ENCODE measurements at places on chromosomes 6 and 20. TPM values are rescaled to one million over a fixed set of nuclear protein-coding genes. Genes with fewer than 3 reads are reported as not detected.
A peak's percentile ranks its signal among the peaks of the same experiment; 100 is the strongest.

The HCK gene
- not detected for total RNA-seq

The RAD21L1 gene
- total RNA-seq = not detected

The MYL9 gene
- total RNA-seq = 0.76 TPM

The DST gene
- total RNA-seq = 87.9 TPM

The RIPOR3 gene
- 2.6 TPM for total RNA-seq

The ACSS1 gene
- 13.0 TPM for total RNA-seq

The ISM1 gene
- total RNA-seq = 0.05 TPM

The ECT2L gene
- total RNA-seq = not detected

- H3K4me3 ChIP-seq = no peak overlapping the region
- no peaks in the 10 kb centered on the region for H3K4me1 ChIP-seq
- no peak overlapping the region for H3K27ac ChIP-seq
- 0 out of 2 replicates have a peak, but pooled peaks cover 5% of the 10 kb centered on the region for H3K27me3 ChIP-seq
Observed at GRCh38 chr6:167298127-167298526, 7.0 kb downstream of the UNC93A start.

- H3K4me3 ChIP-seq = no peak overlapping the region
- no peak for DNase-seq
- no peak overlapping the region for H3K27ac ChIP-seq
- H3K27me3 ChIP-seq = no peaks in the 10 kb centered on the region
Observed at GRCh38 chr6:40352006-40352405, 235.2 kb downstream of the LRFN2 start.

DNA sequence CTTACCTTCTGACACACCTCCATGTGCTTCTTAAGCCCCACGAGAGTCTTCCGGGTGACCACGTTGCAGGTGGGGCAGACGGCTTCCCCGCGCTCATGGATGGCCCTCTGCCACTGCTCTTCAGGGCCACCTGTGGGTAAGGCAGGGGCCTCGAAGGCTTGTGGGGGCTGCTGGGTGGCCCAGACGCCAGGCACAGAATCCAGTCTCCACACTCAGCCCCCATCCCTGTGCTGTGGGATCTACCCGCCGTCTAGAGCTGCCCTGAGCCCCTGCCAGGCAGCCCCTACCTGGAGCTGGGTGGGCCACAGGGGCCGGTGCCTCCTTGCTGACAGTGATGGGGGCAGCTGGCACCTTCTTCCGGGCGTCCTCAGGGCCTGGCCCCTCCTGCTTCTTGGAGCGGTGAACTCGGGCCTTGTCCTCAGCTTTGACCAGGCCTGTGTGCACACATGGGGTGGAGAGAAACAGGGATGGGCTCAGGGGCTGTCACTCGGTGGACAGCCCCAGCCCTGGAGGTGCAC is 5.9 kb downstream of the ZNF512B start:
- peaks cover 24% of the 10 kb centered on the region for H3K36me3 ChIP-seq
- H3K27me3 ChIP-seq = no peaks in the 10 kb centered on the region
- no peak overlapping the region for H3K27ac ChIP-seq
- peaks cover 3% of the 10 kb centered on the region for H3K4me1 ChIP-seq

GRCh38 chr20:46651091-46651962 is at the start of gene SLC13A3:
SLC13A3 (minus strand) TSS chr20:46651459; CDS start chr20:46651421, 38 bp downstream.
- H3K27me3 ChIP-seq = no peaks in the 10 kb centered on the region
- no peak for DNase-seq
- H3K36me3 ChIP-seq = no peaks in the 10 kb centered on the region
- no peaks in the 10 kb centered on the region for H3K4me1 ChIP-seq

DNA sequence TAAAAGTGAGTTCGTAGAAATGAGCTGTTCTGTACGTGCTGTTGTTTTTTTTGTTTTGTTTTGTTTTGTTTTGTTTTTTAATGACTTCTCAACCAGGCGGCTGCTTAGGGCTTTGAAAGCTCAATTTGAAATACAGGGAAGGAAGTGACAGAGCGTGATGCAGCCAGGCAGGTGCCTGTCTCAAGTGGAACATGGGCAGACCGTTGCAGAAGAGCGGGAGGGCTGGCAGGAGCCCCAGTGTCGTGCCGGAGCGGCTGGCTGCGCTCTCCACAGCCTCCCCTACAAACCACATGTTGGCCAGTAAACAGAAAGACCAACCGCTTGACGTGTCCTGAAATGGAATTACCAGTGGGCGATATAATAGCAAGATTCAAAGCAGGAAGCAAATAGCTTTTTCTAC is 164.9 kb upstream of the RREB1 start:
- DNase-seq = peak; percentile 71
- H3K36me3 ChIP-seq = no peaks in the 10 kb centered on the region
- H3K4me1 ChIP-seq = 0 out of 2 replicates have a peak, but pooled peaks cover 3% of the 10 kb centered on the region
- H3K4me3 ChIP-seq = no peak overlapping the region
- no peaks in the 10 kb centered on the region for H3K27me3 ChIP-seq

DNA sequence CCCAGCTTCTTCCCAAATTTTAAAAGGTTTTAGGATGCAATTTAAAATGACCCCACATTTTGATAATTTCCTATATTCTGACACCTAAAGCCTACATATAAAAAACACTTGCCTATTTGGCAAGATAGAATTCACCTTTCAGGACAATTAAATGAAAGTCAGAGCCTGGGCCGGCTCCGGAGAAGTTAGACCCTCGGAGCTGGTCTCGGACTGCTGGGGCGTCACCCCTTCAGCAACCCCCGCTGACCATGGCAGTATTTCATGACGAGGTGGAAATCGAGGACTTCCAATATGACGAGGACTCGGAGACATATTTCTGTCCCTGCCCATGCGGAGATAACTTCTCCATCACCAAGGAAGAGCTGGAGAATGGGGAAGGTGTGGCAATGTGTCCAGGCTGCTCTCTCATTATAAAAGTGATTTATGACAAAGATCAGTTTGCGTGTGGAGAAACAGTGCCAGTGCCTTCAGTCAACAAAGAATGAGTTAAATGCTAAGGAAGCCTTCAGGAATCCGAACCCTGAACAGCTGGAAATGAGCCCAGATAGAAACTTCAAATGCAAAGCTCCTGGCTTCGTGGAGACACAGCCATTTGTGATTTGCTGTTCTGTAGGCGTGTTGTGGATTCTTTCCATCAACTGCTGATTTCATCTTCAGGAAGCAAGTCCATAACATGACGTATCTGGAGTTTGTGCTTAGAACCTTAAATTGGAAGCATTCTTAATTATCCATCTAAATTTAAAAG is 16.0 kb downstream of the TCFL5 start:
- H3K4me3 ChIP-seq = no peak overlapping the region
- H3K36me3 ChIP-seq = peaks cover 17% of the 10 kb centered on the region
- no peaks in the 10 kb centered on the region for H3K4me1 ChIP-seq
- no peaks in the 10 kb centered on the region for H3K27me3 ChIP-seq

DNA sequence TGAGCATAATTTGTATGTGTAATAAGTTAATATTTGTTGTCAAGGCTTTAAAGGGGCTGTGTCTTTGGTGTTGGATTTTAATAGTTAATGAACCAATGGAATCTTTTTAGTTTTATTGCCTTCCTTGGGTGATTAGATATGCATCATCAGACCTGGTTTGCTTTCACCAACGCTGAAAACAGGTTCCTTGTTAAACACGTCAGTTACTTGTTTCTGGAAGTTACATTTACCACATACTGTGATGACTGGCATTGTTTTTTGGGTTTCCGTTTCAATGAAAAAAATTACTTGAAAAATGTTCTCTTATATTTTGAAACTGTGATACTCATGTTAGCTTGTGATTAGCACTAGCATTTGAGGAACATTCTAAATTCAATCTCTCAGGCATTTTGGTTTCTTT is 58.6 kb upstream of the RNF144B start:
- H3K27ac ChIP-seq = no peak overlapping the region
- no peak for DNase-seq
- H3K27me3 ChIP-seq = no peaks in the 10 kb centered on the region

DNA sequence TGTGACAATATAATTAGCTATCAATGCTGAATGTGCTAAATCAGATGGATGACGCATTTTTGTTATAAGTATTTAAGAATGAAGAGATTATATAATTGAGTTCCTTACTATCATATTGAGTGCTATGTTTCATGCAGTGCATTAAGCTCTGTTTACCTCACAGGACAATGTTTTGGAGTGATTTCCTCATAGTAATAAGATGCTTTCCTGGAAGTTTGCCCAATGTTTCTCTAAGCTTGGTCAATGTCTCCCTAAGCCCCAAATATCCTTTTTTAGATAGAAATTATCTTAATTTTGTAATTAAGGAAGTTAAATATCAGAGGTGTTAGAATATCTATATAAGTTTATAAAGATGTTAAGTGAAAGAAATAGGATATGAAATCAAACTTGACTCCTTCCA is 489.6 kb downstream of the MMUT start:
- H3K36me3 ChIP-seq = no peaks in the 10 kb centered on the region
- no peak overlapping the region for H3K4me3 ChIP-seq
- DNase-seq = no peak

DNA sequence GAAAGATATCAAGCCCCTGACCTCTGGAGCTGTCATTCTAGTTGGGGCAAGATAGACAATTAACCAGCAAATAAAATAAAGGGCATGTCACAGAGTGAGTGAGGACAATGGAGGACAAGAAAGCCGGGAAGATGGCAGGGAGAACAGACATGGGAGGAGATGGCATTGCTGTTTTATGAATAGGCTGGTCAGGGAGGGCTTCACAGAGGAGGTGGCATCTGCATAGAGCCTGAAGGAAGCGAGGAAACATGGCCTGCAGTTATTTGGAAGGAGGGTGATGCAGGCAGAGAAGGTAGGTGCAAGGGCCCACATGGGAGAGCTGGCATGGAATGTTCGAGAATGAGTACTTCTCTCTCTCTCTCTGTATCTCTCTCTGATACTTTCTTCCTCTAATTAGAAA is 63.7 kb downstream of the EFCAB8 start:
- no peak overlapping the region for H3K4me3 ChIP-seq
- H3K27me3 ChIP-seq = no peaks in the 10 kb centered on the region
- no peaks in the 10 kb centered on the region for H3K36me3 ChIP-seq
- no peak overlapping the region for H3K27ac ChIP-seq
- no peaks in the 10 kb centered on the region for H3K4me1 ChIP-seq
- no peak for DNase-seq

- H3K27me3 ChIP-seq = no peaks in the 10 kb centered on the region
- H3K27ac ChIP-seq = no peak overlapping the region
- H3K36me3 ChIP-seq = no peaks in the 10 kb centered on the region
Observed at GRCh38 chr6:93829009-93829408, 409.6 kb upstream of the EPHA7 start.

- H3K36me3 ChIP-seq = no peaks in the 10 kb centered on the region
- no peak overlapping the region for H3K27ac ChIP-seq
- no peak overlapping the region for H3K4me3 ChIP-seq
- DNase-seq = no peak
Observed at GRCh38 chr6:170247178-170247701, 43.6 kb downstream of the DLL1 start.

DNA sequence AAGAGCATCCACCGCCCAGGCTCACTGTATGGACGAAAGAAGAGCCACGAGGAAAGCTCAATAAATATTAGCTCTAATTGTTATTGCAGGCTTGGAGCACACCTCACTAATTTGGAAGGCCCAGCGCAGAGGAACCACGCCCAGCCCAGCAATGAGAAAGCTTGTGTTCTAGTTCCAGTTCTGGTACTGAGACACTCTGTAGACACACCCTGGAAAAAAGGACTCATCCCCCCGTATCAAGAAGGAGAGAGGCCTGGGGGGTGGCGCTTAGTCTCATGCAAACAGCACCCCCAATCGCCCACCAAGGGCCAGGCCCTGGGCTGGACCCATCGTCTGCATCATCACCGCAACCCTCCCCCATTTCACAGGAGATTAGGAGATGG is 156.9 kb downstream of the BMP7 start:
- H3K4me3 ChIP-seq = no peak overlapping the region
- H3K36me3 ChIP-seq = no peaks in the 10 kb centered on the region
- H3K4me1 ChIP-seq = peaks cover 11% of the 10 kb centered on the region
- no peak for DNase-seq
- no peaks in the 10 kb centered on the region for H3K27me3 ChIP-seq
- H3K27ac ChIP-seq = no peak overlapping the region

DNA sequence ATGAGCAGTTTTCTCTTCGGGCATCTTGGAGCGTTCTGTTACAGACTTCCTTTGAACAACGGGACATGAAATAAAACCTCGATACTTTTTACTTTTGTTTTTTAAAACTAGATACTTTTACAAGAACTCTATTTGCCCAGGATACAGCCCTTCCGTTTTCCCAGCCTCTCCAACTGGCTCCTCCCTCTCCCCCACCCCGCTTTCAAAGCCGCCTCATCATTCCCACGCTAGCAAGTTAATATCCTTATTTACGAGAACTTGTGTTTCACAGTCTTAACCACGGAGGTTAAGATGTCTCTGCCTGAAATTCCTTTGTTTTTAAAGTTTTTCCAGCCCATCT is 241 bp upstream of the CFAP206 start:
- DNase-seq = no peak
- H3K36me3 ChIP-seq = no peaks in the 10 kb centered on the region
- peak overlapping the region; percentile 92 for H3K4me3 ChIP-seq
- no peak overlapping the region for H3K27ac ChIP-seq
- no peaks in the 10 kb centered on the region for H3K4me1 ChIP-seq

GRCh38 chr6:5869676-5870075 is 137.0 kb downstream of the NRN1 start:
- H3K4me3 ChIP-seq = no peak overlapping the region
- no peaks in the 10 kb centered on the region for H3K36me3 ChIP-seq

DNA sequence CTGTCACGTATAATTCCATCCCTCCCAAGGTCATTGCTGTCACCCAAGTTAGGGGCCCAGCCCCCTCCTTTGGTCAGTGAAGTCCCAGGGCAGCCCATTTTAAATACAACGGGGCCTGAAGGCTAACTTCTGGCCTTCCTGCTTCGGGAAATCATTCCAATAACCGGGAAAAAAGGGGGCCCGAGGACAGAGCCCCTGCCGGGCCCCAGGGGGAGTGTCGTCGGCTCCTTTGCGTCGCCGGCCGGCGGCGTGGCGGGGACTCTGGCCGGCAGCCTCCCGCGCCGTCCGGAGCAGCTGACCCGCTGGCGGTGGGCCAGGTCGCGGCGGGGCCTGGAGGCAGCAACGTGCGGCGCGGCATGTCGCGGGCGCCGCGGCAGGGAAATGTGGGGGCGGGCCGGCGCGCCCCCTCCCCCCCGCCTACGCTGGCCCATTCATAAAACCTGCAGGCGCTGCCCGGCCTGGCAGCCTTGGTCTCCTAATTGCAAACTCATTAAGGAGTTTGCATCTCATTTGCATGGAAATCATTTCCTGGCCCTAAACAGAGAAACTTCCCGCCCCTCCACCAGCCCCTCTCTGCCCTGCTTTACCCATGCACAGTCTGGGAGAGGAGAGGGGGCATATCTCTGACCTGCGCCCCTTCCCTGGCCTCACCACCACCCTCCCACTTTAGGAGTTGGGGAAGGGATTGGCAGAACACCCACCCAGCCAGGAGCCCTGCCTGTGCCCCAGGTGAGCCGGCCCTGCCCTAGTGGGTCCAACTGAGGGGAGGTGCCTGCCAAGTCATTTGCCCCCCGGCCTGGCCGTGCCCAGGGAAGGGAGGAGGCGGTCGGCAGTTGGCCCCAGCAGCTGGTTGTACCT is 50.7 kb downstream of the MRPL14 start:
- no peaks in the 10 kb centered on the region for H3K27me3 ChIP-seq
- no peak for DNase-seq
- H3K4me1 ChIP-seq = peaks cover 9% of the 10 kb centered on the region
- no peak overlapping the region for H3K27ac ChIP-seq
- no peak overlapping the region for H3K4me3 ChIP-seq
- no peaks in the 10 kb centered on the region for H3K36me3 ChIP-seq

- DNase-seq = no peak
- no peaks in the 10 kb centered on the region for H3K27me3 ChIP-seq
- no peak overlapping the region for H3K4me3 ChIP-seq
- H3K36me3 ChIP-seq = no peaks in the 10 kb centered on the region
Observed at GRCh38 chr6:72850469-72850868, 228.6 kb downstream of the KCNQ5 start.
